Stimulated activated CD8-positive, alpha-beta memory T cell treated with anti-CD3 and anti-CD28 coated beads, Interleukin-15, amount 100 ng/mL, for 1 hour (primary cell): ENCODE measurements at places on chromosomes 2 and 18.

GRCh38 chr18:69755856-69756496 lies 191.7 kb downstream of the CD226 start:
- DNase-seq: no peak

DNA sequence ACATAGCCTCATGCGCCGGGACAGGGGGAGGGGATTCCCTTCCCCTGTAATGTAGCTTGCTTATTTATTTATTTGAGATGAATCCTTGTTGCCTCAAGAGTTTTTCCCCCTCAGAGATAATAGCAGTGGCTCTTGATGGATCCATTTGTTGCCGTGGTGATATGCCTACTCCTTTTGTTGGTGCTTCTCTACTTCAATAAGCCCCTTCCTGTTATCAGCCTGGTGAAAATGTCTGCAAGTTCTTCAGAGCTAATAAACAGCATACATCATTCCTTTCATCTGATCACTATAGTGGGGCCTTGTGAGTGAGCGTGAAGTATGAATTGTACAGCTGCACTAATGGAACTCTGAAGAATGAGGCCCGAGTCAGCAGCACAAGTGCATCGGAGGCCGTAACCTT lies 19.4 kb downstream of the FZD5 start:
- no peak for DNase-seq

GRCh38 chr2:33130054-33130447 lies 183.3 kb downstream of the LTBP1 start:
- DNase-seq: no peak

DNA sequence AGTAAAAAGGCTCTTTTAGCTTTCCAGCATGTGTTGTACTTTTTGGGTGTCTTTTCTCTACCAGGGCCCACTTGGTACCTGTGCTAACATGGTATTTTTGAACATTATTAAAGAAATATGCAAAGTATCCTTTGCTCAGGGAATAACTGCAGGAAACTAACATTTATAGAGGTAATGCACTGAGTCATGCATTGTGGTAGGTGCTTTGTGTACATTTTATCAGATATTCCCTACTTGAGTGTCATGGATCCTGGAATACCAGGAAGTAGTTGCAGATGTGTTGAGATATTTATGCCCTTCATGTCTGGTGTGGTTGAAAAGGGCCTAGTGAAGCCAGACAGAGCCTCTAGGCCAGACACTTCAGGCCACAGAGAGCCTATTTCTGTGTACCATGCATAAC lies 215.5 kb upstream of the CYRIA start:
- no peak for DNase-seq

DNA sequence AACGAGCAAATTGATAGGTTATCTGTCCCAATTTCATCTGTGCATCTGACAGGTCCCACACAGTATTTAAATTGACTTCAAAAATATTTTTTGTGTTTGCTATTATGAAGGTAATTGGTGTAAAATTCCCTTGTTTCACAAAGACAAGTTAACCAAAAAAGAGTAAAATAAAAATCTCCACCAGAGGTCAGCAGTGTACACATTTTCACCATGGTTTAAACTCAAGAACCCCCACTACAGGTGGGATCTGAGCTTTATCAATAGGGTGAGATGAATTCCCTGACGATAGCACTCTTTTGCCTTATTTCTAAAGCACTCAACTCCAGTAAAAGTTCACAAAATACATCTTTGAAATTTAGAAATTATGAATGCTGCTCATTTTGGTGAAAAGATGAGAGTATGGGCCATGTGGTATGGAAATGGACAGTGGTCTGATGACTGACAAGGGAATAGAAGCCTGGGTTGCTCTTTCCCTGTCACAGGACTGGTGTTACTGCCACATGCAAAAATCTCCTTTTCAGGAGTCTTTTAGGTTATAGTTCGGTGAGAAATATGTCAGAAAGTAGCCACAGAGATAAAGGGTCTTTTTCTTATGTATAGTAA lies 68.0 kb downstream of the SERPINB8 start:
- DNase-seq: no peak

DNA sequence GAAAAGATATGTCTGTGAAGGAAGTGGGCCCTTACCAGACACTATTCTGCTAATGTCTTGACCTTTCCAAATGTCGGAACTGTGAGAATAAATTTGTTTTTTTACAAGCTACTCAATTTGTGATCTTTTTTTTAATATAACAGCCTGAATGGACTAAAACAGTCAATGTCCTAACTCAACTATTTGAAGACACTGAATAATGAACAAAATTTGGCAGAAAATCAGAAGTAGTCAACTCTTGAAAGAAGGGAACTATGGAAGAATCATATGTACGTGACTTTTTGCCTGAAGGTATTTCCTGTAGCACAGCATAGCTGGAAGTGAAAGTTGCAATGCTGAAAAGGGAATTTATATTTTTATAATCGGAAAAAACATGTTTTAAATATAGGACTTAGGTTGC lies 351.8 kb upstream of the TFPI start:
- DNase-seq: no peak

- no peak for DNase-seq
Observed at GRCh38 chr18:12231040-12231882, 22.9 kb upstream of the CIDEA start.

GRCh38 chr2:148699830-148700229 lies 55.3 kb downstream of the EPC2 start:
- no peak for DNase-seq

GRCh38 chr18:48419277-48420022 lies 10.3 kb upstream of the ZBTB7C start:
- no peak for DNase-seq

DNA sequence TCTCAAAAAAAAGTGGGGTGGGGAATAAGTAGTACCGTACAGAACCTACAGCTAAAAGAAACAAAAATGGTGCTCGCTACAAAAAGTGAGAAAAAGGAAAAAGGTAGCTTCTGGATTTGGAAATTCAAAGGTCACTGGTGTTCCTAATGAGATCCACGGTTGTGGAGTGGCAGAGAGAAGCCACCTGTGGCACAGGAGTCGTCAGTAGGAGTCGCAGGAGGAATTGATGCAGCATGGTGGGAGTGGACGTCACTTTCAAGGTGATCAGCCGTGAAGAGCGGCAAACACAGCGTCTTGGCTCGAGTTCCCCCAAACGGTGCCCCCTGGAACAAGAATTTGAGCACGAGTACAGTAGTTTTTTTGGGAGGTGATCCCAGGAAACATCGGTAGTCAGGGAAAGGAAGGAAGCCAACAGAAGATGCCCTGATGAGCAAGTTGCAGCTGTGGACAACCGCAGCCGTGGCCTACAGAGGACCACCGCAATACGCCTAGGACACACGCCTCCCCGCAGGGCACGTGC lies 1.4 kb upstream of the TTL start:
- DNase-seq: no peak

GRCh38 chr2:196248467-196249094 lies 77.2 kb upstream of the STK17B start:
- DNase-seq: no peak

- DNase-seq: no peak
Observed at GRCh38 chr2:147628971-147629421, 215.8 kb upstream of the ACVR2A start.

- DNase-seq: no peak
Observed at GRCh38 chr18:73462092-73462491, 594.3 kb upstream of the NETO1 start.

DNA sequence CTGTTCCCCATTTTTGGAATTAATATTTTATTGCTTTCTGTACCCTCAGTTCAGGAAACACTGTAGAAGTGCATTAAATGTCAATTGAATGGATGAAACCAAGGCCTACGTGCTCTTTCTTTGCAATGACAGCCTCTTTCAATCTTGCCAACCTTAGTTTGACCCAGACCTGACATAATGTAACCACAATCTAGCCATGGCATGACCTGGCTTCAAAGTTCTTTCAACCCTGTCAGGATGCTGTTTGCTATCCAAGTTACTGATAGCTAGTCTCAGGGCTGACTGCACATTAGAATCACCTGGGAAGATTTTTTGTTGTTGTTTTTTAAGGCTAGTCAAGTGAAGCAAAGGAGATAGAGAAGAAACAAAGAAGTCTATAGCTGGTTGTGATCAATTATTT lies 190.9 kb upstream of the PKDCC start:
- DNase-seq: no peak

DNA sequence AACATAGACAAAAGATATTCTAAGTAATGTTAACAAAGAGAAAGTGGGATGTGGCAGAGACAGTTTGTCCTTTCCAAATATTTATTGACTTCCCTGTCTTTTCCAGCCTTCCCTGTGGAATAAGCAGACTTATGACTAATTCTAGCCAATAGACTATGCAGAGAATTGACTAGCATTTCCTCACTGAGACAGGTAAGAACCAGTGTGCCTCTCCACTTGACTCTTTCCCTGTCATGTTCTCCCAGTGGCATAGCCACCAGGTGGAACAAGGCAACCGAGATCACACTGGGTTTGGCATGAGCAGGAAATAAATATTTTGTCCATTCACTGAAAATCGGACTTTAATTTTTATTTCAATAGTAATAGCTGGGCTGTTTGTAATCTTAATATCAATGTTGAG lies 168.1 kb upstream of the CTAGE1 start:
- DNase-seq: no peak

- no peak for DNase-seq
Observed at GRCh38 chr2:117850015-117850414, 35.5 kb downstream of the DDX18 start.

- DNase-seq: no peak
Observed at GRCh38 chr2:157182834-157183396, 74.6 kb upstream of the GALNT5 start.

DNA sequence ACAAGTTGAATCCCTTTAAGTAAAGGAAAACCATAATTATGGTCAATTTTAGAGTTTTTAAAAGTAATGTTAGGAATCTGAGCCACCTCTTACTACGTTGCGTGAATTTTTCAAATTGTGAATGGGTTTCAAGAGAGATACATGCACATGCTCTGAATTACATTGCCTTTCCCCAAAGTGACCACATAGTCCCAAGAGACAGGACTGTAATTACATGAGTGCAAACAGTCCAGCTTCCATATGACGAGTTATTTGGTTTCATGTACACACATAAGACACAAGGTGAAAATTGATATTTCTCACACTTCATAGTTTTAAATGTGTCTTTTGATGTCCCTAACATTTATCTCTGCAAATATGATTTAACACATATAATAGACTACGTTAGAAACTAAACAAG lies 850.8 kb downstream of the LRP1B start:
- no peak for DNase-seq

DNA sequence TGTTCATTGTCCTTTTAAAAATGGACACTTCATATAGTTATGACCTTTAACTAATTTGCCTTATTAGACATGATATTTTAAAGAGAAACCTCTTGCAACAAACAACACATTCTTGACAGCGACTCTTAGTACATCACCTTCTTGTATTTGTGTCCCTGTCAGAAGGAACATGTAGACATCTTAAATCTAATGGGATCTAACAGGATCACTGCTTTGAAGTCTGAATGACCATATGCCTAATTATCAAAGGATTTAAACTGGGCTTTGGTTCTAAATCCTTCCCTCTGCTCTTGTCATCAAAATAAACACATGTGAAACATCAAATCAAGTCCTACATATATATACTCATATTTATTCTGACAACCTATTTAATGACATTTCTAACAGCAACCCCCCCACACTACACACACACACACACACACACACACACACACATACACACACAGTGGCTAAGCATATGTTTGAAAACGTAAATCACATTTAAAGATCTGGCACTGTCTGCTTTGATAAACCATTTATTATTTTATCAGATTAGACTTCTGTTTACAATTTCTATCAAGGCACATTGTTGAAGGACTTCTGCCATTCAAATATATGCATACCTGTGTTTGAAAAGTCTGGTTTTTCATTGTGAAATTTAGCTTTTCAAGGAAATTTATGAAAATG lies 4.2 kb downstream of the GALNT13 start:
- no peak for DNase-seq

DNA sequence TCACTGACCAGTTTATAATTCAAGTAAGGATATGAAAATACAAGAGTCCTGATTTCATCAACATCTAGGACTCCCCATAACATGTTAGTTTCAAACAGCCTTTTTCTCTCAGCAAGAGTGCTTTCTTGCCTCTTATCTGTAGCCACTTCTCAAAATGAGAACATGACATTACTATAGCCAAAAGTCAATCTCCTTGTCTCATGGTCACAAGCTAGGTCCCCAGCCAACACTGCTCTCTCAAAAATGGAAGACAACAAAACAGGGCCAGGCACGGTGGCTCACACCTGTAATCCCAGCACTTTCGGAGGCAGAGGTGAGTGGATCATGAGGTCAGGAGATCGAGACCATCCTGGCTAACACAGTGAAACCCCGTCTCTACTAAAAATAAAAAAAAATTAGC lies 15.8 kb downstream of the CLASP1 start:
- no peak for DNase-seq

DNA sequence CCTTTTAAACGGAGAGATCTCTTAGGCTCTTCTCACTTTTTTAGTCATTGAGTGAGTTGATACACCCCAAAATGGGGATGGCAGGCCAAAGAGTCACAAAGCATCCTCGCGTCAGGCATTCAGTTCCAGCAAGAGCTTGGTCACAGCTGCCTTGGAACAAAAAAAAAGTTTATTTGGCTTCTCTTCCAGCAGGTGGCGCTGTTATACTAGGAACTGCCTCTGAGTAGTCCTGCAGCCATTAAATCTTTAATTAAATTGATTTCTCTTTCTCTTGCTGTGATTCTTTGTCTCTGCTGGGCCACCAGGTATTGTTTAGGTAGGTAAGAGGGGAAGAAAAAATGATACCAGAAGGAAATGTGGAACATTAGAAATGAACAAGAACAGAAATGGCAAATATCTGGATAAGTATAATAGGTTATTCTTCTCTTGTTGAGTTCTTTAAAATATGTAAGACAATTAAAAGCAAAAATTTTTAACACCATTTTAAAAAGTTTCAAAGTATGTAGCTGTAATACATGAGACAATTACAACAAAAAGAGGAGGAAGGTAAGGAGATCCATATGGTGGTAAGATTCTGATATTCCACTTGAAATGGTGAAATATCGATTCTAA lies 175.1 kb downstream of the GALNT1 start:
- peak; percentile 23 for DNase-seq

GRCh38 chr2:187419808-187420207 lies 28.2 kb downstream of the CALCRL start:
- DNase-seq: no peak

DNA sequence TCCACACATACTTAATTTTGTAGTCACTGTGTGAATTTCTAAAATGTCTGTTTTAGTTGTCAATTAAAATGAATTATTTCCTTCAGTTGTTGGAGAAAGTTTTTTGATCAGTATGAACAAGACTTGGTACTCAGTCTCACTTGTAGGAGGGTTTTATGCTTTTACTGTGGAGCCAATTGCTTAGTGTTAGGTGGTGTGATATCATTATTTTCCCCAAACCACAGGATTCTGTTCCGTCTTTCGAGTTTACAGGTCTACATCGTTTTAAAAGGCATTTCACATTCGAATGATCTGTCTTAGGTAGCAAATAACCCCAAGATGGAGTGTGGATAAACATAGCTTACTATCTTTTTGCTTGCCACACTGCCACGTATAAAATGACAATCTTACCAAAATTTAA lies 803.1 kb downstream of the SATB2 start:
- no peak for DNase-seq

GRCh38 chr2:138078153-138078552 lies 113.9 kb downstream of the HNMT start:
- DNase-seq: no peak
